ENCODE measurements at places on chromosomes 16 and 17.

- DNase-seq, result no peak
These were observed 858 bp downstream of the NUBP1 start for GRCh38 chr16:10744370-10745030.

- no peak for DNase-seq
These were observed 1.0 kb downstream of the HS3ST3A1 start for GRCh38 chr17:13600475-13601321.

DNA sequence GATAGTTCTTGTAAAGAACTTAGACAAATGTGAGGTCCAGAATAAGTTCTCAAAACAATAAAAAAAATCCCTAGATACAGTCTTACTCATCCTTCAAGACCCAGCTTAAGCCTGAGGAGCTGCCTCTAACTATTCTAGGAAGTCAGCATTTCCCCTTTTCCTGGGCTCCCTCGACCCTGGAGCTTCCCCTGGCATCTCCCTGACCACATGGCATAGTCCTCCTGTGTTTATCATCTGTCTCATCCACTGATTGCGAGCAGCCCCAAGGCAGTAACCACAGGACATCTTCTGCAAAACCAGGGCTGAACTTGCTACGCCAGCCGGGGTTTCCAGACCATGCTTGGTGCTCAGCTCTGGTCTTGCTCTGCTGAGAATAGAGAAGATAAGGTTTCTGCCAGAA lies 36.7 kb upstream of the NLRP1 start:
- no peak for DNase-seq

DNA sequence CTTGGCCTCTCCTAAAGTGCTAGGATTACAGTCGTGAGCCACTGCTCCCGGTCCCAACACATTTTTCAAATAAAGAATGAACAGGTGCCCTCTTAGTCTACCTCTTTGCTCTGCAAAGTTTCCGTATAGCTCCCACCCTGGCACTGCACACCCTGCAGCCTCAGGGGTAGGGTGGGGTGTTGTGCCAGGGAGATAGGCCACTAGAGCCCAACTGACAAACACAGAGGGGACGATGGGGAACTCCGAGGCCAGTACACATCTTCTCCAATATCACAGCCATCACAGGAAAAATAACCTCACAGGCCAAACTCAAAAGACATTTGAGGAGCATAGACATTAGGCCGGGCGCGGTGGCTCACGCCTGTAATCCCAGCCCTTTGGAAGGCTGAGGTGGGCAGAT lies 2.7 kb upstream of the SLC12A4 start:
- no peak for DNase-seq

DNA sequence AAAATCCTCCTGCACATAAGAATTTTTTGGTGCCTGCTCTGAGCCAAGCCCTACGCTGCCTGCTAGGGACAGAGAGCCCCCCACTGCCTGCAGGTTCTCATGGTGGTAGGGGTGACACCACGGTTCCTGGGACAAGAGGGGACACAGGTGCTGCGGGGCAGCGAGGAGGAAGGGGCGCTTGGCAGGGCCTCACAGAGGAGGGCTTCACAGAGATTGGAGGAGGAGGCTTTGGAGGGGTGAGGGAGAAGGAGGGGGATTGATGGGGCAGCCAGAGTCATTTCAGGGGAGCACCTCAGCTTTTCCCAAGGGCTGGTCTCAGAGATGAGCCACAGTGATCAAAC lies 29.8 kb upstream of the GSG1L start:
- DNase-seq, result no peak

GRCh38 chr16:73753931-73754330 lies 542.7 kb upstream of the PSMD7 start:
- DNase-seq, result no peak

DNA sequence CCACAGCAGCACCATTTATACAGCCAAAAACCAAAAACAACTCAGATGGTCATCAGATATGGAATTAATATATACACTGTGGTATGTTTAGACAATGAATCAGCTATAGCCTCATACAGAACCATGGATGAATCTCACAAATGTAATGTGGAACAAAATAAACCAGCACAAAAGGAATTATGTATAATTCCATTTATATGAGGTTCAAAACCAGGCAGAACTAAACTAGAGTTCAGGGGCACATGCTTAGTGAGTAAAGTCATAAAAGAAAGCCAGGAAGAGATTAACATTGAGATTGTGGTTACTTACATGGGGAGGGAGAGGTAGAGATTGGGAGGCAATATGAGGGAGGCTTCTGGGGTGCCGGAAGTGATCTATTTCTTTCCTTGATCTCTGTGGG lies 231.1 kb downstream of the COPRS start:
- no peak for DNase-seq

- DNase-seq, result no peak
These were observed 10.9 kb upstream of the SPNS3 start for GRCh38 chr17:4422864-4423263.

- no peak for DNase-seq
These were observed 8.3 kb downstream of the WSCD1 start for GRCh38 chr17:6078458-6078871.

DNA sequence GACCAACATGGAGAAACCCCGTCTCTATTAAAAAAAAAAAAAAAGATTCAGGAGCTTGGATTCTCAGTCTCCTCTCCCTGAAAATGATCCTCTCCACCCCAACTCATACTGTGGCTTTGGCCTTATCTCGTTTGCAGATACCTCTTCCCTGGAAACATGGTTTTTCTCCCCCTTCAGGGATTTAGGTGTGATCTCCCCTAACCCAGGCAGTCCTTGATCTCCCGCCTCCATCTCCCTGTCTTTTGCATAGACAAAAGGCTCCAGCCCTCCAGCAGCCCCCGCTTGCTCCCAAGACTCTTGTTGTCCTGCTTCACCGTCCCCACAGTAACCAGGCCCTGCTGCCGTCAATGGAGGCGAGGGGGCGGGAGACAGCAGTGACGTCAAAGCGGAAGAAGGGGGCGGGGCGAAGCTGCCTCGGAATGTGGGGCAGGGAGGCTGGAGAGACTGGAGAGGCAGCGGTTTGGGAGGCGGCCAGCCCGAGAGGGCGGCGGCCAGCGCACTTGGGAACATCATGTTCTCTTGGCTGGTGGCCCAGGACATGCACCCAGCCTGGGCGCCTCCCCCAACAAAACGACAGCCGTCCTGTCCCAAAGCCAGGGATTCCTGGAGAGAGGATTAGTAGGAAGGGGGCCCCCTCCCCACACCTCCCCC lies 1.9 kb upstream of the PER1 start:
- DNase-seq, result peak; percentile 50

- DNase-seq, result no peak
These were observed 58.6 kb downstream of the KSR1 start for GRCh38 chr17:27514595-27515413.

GRCh38 chr16:70508752-70509151 lies 14.6 kb downstream of the COG4 start:
- no peak for DNase-seq

GRCh38 chr16:82016964-82017363 lies 5.7 kb upstream of the SDR42E1 start:
- no peak for DNase-seq

- DNase-seq, result peak; percentile 80
These were observed 11.1 kb downstream of the PIMREG start for GRCh38 chr17:6455321-6455705.

GRCh38 chr16:68360547-68360946 lies 49.7 kb downstream of the PRMT7 start:
- no peak for DNase-seq

DNA sequence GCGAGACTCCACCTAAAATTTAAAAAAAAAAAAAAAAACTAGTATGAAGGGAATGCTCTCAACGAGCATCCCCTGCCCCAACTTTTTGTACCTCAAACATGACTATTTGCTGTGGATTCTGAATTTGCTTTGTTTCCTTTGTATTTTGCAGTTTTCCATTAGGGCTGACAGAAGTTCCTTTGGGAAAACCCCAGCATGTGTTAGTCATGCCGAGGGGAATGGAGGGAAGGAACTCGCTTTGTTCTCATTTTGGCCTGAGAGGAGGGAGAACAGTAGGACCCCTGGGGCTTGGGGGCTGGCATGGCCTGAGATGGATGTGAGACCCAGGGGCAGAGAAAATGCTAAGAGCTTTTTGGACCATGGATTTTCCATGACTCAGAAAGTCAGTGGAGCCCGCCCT lies 20.5 kb downstream of the KRT9 start:
- DNase-seq, result no peak

GRCh38 chr16:17389384-17389783 lies 81.4 kb downstream of the XYLT1 start:
- DNase-seq, result no peak

- DNase-seq, result no peak
These were observed 9.9 kb downstream of the C16orf86 start for GRCh38 chr16:67676516-67676915.

DNA sequence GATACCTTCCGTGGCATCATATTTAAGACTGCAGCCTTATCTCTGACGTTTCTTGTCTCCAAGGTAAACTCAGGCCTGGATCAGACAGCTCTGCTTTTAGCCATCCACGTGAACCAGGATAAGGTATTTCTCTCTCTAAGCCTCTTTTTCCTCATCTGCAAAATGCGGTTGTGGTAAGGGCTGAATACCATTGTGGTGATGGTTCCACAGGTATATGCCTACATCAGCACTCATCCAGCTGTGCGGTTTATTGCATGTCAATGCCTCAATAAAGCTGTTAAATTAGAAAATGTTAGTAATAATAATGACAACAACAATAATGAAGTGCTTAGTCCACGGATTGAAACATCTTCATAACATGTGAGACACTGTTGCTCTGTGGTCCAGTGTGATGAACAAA lies 104.4 kb downstream of the GRIN2A start:
- DNase-seq, result no peak

DNA sequence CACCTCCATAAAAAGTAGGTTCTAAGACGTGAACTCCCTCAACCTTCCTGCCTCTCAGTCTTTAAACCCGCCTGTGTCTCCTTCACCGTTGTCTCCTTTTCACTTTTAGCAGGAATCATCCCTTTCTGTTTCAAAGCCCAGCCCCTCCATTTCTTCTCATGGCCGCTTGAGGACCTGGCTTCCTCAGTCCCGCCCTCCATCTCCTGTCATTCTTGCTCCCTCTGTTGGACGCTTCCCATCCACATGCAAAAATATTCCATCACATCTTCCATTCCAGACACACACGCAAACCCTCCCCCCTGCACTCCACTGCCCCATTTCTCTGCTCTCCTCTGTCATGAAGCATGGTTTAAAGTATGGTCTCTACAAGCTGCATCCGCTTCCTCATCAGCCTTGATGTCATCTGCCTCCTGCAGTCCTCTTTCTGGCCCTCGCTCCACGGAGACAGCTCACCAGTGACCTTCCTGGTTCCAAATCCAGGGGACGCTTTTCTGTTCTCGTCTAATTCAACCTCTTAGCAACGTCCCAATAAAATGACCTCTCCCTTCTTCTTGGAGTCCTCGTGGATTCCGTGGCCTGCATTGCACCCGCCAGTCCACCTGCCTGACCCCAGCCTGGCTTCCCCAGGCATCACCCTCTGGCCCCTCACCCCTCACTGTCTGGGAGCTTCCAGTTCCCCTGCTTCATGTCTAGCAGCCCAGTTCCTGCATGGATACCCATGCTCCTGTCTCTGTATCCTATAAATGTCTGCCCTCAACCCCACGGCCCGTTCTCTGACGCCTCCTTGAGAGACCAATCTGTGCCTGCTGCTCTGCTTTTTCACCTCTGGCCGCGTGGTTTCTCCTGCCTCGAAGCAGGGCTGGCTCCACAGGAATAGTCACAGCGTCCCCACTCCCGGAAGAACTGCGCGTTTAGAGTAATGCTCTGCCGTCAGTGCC lies 26.2 kb downstream of the ANKRD40 start:
- DNase-seq, result peak; percentile 59

DNA sequence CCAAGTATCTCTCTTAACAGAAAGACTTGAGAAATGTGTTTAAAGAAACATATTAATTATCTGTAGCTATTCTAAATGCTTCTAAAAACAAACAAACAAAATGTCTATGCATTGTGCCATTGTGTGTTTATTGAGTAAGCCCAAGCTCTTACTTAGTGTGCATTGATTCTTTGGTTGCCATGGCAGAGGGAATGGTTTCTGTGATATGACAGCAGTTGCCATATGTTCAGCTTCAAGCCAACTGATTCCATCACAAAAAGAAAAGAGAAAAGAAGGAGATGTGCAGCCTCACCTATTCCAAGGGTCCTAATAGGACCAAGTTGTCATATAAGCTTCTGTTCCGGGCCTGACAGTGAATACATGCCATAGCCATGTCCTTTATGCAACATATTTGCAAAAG lies 457.5 kb downstream of the TOX3 start:
- DNase-seq, result no peak

DNA sequence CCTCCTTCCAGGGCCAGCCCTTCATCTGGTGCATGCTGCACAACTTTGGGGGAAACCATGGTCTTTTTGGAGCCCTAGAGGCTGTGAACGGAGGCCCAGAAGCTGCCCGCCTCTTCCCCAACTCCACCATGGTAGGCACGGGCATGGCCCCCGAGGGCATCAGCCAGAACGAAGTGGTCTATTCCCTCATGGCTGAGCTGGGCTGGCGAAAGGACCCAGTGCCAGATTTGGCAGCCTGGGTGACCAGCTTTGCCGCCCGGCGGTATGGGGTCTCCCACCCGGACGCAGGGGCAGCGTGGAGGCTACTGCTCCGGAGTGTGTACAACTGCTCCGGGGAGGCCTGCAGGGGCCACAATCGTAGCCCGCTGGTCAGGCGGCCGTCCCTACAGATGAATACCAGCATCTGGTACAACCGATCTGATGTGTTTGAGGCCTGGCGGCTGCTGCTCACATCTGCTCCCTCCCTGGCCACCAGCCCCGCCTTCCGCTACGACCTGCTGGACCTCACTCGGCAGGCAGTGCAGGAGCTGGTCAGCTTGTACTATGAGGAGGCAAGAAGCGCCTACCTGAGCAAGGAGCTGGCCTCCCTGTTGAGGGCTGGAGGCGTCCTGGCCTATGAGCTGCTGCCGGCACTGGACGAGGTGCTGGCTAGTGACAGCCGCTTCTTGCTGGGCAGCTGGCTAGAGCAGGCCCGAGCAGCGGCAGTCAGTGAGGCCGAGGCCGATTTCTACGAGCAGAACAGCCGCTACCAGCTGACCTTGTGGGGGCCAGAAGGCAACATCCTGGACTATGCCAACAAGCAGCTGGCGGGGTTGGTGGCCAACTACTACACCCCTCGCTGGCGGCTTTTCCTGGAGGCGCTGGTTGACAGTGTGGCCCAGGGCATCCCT lies 7.4 kb downstream of the NAGLU start:
- no peak for DNase-seq

DNA sequence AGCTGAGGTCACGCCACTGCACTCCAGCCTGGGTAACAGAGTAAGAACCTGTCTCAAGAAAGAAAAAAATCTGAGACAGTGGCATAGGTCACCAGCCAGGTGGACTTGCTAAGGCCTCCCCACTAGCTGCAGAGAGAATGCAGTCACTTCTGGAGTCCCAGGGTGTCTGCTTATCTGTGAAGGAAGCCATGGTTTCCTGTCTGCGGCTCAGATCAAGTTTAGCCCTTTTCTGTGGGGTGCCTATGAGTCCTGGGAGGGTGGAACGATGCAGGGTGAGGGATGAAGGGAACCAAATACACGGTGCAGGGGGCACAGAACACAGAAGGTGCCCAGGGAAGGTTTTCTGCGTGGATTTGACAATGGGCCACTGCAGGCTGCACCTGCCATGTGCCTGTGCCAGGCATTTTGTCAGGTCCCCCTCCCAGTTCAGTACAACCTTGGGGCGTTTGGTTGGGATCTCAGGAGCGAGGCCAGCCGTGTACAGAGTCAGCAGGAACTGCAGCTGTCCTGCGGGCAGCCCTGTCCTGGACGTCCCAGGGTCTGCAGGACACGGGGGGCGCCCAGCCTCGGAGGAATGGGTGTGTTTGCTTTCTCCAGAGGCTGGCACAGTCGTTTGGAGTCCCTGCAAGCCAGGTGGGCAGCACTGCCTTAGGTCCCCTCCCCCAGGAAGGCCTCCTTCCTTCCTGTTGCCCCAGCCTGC lies 41.8 kb downstream of the RAB11FIP4 start:
- DNase-seq, result no peak

GRCh38 chr17:75144816-75145512 lies 9.3 kb downstream of the JPT1 start:
- no peak for DNase-seq

- no peak for DNase-seq
These were observed 69.4 kb downstream of the MPRIP start for GRCh38 chr17:17111401-17112393.

Data from NCI-H510A (cell line).